Breast epithelium (tissue), 4 donors: ENCODE measurements at places on chromosomes 6 and 20.

DNA sequence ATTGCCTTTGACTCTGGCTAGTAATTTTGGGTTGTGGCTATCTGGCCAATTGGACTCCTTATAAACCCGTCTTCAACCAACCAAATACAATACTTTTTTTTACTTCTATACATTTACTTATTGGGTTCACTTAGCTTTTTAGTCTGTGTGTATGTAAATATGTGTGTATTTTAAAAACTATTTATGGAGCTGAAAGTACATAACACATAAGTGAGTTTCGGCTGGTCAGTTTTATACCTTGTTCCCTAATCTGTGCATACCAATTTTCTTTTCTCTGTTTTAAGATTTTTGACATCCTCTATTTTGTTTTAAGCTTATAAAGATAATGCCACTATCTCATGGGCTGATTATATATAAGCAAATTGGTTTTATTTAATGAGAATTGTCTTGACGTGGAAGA is 129.5 kb downstream of the LRRC1 start:
- DNase-seq, result no peak
- H3K27me3 ChIP-seq, result no peaks in the 10 kb centered on the region
- peaks cover 8% of the 10 kb centered on the region for H3K4me1 ChIP-seq
- H3K27ac ChIP-seq, result no peak overlapping the region
- H3K36me3 ChIP-seq, result no peaks in the 10 kb centered on the region

DNA sequence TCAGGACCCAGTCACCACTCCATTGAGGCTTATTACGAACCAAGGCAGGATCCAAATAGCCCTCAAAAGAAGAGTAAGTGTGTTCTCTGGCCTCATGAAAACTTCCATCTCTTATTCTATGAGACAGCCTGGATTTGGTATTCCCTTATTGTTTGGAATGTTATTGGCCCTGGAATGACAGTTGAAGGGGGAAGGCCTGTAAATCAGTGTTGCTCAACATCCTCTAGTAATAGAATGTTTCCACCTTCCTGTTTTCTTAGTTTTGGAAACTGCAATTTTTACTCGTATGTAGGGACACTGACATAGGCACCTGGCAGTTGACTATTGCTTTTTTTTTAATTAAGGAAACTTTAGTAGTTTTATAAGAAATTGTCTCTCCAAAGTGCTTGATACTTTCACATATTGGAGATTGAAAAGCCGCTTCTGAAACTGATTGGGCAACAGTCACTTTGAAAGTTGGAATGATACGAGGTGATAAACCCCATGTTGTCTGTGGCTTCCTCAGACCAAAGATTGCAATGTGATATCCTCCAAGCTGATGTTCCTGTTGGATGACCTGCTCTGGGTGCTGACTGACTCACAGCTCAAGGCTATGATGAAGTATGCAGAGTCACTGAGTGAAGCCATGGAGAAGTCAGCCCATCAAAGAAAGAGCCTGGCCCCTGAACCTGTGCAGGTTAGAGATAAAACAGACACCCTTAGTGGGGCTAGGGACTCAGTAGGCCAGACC is 43.1 kb downstream of the BLTP3A start:
- H3K36me3 ChIP-seq, result no peaks in the 10 kb centered on the region
- H3K27ac ChIP-seq, result no peak overlapping the region

- no peak overlapping the region for H3K4me3 ChIP-seq
- no peak for DNase-seq
Observed at GRCh38 chr6:101486124-101486523, 92.6 kb downstream of the GRIK2 start.

DNA sequence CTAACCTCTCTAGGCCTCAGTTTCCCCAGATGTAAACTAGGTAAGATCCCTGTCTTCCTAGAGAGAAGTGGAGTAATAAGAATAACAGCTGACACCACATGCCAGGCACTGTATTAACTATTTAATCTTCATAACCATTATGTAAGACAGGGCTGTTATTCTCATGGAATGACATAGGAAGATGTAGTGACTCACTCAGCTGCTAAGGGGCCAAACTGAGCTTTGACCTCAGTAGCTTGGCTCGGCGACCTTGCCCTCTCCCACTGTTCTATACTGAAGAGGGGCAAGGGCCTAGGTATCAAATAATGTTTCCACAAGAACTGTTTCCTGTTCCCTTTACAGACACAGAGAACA is 2.9 kb upstream of the MDGA1 start:
- peaks cover 5% of the 10 kb centered on the region for H3K27me3 ChIP-seq
- DNase-seq, result no peak
- H3K4me3 ChIP-seq, result no peak overlapping the region
- no peaks in the 10 kb centered on the region for H3K4me1 ChIP-seq
- H3K36me3 ChIP-seq, result no peaks in the 10 kb centered on the region

DNA sequence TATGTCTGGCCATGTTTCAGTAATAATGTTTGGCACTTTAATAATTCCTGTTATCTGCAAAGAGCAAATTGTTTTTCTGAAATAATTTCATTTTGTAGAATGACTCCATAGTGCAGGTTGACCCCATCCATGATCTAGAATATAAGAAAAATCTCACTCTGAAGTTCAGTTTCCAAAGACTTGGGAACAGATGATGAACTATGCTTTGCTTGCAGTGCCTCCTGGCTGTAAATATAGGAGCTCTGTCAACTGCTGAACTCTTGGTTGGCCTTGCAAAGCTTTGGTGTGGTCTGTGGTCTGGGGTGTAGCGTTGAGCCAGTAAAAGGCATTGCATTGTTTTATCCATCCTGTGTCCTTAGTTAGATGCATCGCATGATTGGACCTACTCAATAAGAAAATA is 104.0 kb downstream of the PLCB4 start:
- no peaks in the 10 kb centered on the region for H3K4me1 ChIP-seq
- H3K27ac ChIP-seq, result no peak overlapping the region
- H3K36me3 ChIP-seq, result no peaks in the 10 kb centered on the region

DNA sequence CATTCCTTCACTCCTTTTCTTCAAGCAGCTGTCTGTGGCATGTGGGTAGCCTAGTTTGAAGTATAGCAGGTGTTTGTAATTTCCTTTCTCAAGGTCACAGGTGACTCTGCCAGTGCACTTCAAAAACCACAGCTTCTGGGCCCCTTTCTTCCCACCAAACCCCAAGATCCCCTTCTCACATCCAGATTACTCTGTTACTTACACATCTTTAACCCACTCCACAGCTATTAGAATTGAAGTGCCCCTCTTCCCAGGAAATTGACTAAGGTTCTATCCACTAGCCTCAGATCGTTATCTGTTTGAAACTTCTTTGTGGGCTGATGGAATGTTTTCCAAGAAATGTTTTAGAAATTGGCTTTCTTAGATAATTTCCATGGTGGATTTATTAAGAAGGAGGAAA is 150.8 kb downstream of the AHI1 start:
- H3K27me3 ChIP-seq, result no peaks in the 10 kb centered on the region
- no peak overlapping the region for H3K27ac ChIP-seq
- no peak for DNase-seq
- no peaks in the 10 kb centered on the region for H3K36me3 ChIP-seq
- no peak overlapping the region for H3K4me3 ChIP-seq
- H3K4me1 ChIP-seq, result no peaks in the 10 kb centered on the region

DNA sequence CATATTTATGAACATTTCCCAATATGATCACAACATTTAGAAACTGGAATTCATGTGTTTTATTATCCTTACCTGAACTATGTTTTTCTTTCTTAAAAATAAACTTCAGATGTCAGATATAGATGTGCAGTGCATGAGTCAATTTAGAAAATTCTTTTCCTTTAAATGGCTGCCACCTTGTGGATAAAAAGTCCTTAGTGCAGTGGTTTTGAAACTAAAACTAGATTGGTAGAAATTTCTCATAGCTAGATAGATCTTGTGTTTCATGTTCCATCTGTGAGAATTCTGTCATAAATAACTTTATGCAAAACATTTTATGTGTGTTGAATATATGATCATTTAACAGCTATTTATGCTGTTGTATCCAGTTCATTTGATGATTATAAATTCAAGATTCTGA is 134.9 kb downstream of the KLHL32 start:
- no peak overlapping the region for H3K4me3 ChIP-seq
- no peak for DNase-seq
- no peaks in the 10 kb centered on the region for H3K36me3 ChIP-seq
- H3K27ac ChIP-seq, result no peak overlapping the region
- H3K27me3 ChIP-seq, result no peaks in the 10 kb centered on the region
- no peaks in the 10 kb centered on the region for H3K4me1 ChIP-seq
